Right atrium auricular region (tissue), 2 donors: ENCODE measurements at places on chromosomes 7 and 10. TPM values are rescaled to one million over a fixed set of nuclear protein-coding genes. Genes with fewer than 3 reads are reported as not detected.
A peak's percentile ranks its signal among the peaks of the same experiment; 100 is the strongest.

GRCh38 chr7:77830649-77831355 is 32.2 kb downstream of the PHTF2 start:
- DNase-seq: no peak
- H3K27ac ChIP-seq: no peak overlapping the region
- H3K4me3 ChIP-seq: no peak overlapping the region
- no peaks in the 10 kb centered on the region for H3K36me3 ChIP-seq

DNA sequence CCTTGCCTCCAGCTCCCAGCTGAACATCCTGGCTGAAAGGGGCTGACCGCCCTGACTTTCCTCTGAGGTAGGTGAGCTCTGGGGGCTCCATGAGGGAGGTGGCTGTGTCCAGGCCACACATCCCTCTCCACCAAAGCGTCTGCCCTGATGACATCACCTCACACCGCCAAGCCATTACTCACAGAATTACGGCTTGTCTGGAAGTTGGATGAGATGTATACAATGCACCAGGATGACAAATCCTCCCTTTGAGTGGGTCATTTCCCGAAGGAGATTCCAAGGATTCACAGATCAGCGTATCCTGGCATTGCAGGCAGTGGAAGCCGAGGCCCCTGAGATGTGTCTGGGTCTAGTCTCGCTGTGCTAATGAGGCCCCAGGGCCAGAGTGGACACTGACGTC is 15.1 kb upstream of the RET start:
- no peak overlapping the region for H3K27ac ChIP-seq
- no peaks in the 10 kb centered on the region for H3K27me3 ChIP-seq
- no peak for DNase-seq
- H3K4me1 ChIP-seq: no peaks in the 10 kb centered on the region

DNA sequence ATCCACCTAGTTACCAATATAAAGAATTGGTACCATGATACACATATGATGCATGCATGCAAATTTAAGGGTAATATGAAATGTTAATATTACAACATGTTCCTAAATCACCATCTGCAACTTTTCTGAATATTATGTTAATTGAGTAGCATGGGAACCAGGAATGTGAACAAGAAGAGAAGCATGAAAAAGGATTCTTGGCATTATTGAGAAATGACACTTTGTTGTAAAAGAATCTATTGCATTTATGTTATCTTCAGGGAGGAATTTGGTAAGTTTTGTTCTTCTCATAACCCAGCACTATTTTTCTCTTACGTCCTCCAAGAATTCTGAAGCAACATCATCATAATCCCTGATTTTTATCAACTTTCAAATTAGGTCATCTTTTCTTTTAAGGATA is 159.9 kb upstream of the SLC25A13 start:
- DNase-seq: no peak
- no peak overlapping the region for H3K27ac ChIP-seq
- no peaks in the 10 kb centered on the region for H3K36me3 ChIP-seq
- H3K27me3 ChIP-seq: no peaks in the 10 kb centered on the region
- H3K4me1 ChIP-seq: no peaks in the 10 kb centered on the region
- no peak overlapping the region for H3K4me3 ChIP-seq

- H3K36me3 ChIP-seq: peaks cover 67% of the 10 kb centered on the region
- no peak overlapping the region for H3K4me3 ChIP-seq
- no peak overlapping the region for H3K27ac ChIP-seq
- H3K4me1 ChIP-seq: peaks cover 10% of the 10 kb centered on the region
Observed at GRCh38 chr10:20877986-20878983, 18.8 kb downstream of the NEBL start.

- no peak overlapping the region for H3K4me3 ChIP-seq
- no peaks in the 10 kb centered on the region for H3K36me3 ChIP-seq
- no peaks in the 10 kb centered on the region for H3K27me3 ChIP-seq
- no peaks in the 10 kb centered on the region for H3K4me1 ChIP-seq
- no peak for DNase-seq
Observed at GRCh38 chr7:101558742-101559325, 70.3 kb downstream of the MYL10 start.

DNA sequence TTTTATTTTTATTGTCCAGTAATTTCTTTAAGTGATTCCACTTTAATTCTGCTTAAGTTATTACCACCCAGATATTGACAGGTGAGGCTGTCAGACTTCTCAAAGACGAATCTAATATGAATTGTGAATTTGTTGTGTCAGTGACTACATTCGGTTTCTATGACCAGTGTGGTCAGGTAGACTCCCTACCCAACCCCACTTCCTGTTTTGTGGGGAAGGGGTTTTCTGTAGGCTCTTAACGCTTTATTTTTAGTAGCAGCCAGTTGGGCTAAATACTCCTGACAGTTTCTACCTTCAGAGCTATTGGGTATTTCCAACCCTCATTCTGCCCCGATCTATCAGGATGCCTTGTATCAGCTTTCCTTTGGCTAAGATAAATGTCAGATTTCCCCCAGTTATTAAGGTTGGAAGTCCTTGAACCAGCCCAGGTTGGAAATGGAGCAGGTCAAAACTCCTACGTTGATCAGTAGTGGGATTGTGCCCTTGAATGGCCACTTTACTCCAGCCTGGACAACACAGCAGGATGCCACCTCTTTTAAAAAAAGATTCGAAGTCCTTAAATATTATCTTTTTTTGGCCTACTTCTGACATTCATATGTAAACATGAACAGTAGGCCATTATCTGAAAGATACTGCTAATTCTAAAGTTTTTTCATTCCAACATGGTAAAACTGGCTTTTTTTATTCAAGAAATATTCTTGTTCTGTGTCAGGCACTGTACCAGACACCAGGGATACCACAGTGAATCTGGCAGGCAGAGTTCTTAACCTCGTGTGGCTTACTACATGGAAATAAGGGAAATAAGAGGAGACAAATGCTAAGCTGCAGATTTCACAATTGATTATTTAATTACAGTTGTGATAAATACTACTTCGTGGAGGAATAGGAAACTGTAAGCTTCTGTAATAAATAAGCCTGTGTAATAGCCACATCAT is 133.3 kb upstream of the SAMD8 start:
- H3K4me3 ChIP-seq: no peak overlapping the region
- peaks cover 11% of the 10 kb centered on the region for H3K4me1 ChIP-seq
- H3K27ac ChIP-seq: no peak overlapping the region
- peaks cover 16% of the 10 kb centered on the region for H3K36me3 ChIP-seq

DNA sequence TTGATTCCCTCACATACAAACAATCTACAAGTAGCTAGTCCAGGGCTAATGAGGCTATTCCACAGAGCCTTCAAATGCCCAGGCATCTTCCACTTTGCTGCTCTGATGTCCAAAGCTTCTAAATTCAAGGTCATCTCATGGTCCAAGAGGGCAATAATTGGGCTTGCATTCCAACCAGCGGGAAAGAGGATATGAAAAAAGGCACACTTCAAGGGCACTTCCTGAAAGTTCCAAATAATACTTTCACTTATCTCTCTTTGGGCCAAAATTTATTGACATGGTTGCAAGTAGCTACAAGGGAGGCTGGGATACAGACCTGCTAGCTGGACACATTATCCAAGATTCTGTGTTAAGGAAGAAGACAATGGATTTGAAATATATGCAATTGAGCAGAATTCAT is 25.2 kb upstream of the APBB1IP start:
- H3K27me3 ChIP-seq: no peaks in the 10 kb centered on the region
- H3K4me1 ChIP-seq: no peaks in the 10 kb centered on the region
- no peaks in the 10 kb centered on the region for H3K36me3 ChIP-seq

DNA sequence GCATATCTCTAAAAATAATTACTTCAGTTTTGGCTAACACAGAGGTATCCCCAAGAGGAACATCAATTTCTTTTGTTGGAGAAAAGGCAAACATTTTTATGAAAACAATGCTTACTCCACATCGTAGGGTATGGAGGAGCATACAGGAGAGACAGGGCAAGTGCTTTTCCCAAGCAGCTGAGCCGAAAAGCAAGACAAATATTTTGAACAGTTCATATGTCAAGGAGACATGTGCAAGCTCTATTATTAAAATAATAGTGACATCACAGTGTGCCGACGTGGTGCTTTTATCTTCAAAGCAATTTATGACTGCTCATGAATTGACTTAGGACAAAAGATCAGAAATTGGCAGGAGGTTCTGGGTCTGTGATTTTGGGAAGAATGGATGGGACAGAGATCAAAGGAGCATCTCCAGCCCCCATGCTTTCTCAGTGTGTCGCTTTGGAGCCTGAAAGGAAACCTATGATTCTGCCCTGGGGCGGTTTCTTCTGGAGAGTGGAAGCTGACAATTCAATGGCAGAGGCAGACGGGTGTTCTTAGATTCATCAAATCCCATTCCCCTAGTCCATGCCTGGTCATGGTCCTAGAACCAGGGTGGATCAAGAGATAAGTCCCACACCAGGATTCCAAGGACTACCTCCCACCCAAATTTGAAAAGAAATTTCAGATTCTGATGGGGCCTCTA is 97.1 kb downstream of the JCAD start:
- no peak for DNase-seq
- peaks cover 5% of the 10 kb centered on the region for H3K4me1 ChIP-seq
- H3K27ac ChIP-seq: no peak overlapping the region
- H3K27me3 ChIP-seq: no peaks in the 10 kb centered on the region
- H3K4me3 ChIP-seq: no peak overlapping the region
- no peaks in the 10 kb centered on the region for H3K36me3 ChIP-seq

- no peaks in the 10 kb centered on the region for H3K36me3 ChIP-seq
- H3K4me3 ChIP-seq: no peak within 1 kb of the TSS
- peak; percentile 36 for DNase-seq
- no peaks in the 10 kb centered on the region for H3K27me3 ChIP-seq
Observed at GRCh38 chr10:49679480-49679893, at the start of gene C10orf53. C10orf53 (plus strand) TSS chr10:49679651; CDS start chr10:49679698, 47 bp downstream.

The HTR7 gene
- total RNA-seq: 0.33 TPM

The PKD1L1 gene
- 1.1 TPM for total RNA-seq

The GNGT1 gene
- not detected for total RNA-seq

The CPA2 gene
- not detected for total RNA-seq

The IFIT1B gene
- not detected for total RNA-seq

The PPP1R3C gene
- total RNA-seq: 58.0 TPM

The C10orf67 gene
- 0.16 TPM for total RNA-seq
